ENCODE measurements at places on chromosomes 7 and 10.

DNA sequence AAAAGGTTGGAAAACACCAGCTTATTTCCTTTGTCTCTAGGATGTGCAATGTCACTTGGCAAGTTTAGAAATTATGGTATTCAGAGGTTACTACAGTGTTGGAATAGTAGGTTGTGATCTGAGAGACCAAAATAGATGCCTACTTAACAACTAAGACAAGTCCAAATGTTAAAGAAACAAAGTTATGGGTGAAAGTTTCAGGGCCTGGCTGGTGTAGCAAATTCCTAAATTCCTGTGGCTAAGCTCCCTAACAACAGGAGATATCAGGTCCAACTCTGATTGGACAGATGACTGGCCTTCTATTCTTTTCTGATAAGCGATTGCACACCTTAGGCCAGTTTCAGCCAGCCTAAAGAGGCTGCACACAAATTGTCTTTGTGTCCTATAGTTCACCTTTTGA lies 873.5 kb downstream of the REEP3 start:
- no peak for DNase-seq

- no peak for DNase-seq
These were observed 489.8 kb upstream of the ZMIZ1 start for GRCh38 chr10:78578929-78579328.

- no peak for DNase-seq
These were observed 18.6 kb downstream of the CACNB2 start for GRCh38 chr10:18158773-18159265.

DNA sequence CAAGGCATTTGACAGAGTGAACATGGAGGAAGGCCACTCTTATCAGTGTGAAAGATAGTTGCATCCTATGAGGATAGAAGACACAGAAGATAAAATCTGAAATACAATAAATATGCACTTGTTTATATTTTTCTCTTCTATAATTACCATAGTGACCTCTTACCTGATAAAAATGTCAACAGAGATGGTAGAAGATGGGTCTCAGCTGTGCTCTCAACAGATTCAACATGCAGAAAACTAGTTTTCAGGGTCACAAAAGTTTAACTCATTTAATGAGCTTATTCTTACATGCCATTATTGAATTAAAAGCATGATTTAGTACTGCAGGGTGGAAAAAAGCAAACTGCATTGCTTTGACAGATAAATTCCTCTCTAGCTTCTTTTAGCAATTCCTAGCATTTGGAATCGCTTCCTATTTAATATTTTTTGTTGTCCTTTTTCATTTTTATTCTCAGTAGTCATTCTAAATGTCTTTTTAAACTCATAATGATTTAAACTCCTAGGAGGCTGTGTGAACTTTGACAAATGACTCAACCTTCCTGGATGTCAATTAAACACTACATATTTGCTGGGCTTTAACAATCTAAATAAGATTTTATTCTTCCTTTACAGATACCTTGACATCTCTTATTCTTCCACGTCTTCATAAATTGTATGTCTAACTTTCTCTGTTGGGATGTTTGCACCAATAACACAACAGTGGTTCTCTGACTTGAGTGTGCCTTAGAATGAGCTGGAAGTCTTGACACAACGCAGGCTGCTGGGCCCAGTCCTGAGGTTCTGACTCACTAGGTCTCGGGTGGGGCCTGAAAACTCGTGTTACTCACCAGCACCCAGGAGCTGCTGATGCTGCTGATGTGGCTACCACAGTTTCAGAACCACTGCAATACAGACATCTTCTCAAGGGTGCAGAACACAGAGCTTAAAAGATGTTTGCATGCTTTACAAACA lies 565.5 kb upstream of the IGFBP3 start:
- no peak for DNase-seq
